Muscle of leg (tissue), 16 donors: ENCODE measurements at places on chromosomes 6 and 20. TPM values are rescaled to one million over a fixed set of nuclear protein-coding genes. Genes with fewer than 3 reads are reported as not detected.

DNA sequence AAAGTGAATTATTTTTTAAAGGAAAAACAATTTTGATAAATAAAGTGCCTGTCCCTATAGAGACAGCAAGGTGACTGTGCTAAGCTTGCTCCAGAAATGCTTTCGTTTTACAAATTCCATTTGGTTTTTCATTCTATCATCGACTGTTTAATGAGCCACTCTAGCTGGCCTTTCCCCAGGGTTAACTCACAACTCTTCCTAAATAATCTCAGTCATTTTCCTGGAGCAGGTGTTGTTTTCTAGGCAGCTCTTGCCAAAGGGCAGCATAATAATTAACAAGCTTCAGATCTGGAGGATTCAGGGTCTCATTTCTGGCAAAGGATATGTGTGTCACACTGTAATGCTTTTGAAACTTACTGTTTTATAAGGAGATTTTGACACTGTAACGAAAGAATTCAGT lies 184.2 kb downstream of the KHDC1L start:
- peak; percentile 25 for DNase-seq

GRCh38 chr6:40520084-40520483 lies 67.1 kb downstream of the LRFN2 start:
- DNase-seq: no peak

- no peak for DNase-seq
Measured at GRCh38 chr6:130514712-130515111, 148.9 kb downstream of the TMEM200A start.

DNA sequence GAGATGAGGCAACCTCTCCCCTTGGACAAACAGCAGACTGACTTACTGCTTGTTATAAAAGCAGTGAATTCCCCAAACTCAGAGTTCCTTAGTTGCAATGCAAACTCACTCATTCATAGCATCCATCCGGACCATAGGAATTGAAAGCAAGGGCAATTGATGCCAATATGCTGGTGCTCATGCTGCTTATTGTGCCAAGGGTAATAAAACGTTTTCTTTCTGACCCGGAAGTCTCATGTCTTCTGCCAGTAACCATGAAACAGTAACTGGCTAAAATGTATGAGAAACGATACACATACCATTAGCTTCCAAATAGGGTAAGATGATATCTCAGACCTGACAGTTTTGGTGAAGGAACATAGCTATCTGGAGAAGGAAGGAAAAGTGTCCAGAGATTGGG lies 18.1 kb downstream of the PRKN start:
- DNase-seq: no peak

DNA sequence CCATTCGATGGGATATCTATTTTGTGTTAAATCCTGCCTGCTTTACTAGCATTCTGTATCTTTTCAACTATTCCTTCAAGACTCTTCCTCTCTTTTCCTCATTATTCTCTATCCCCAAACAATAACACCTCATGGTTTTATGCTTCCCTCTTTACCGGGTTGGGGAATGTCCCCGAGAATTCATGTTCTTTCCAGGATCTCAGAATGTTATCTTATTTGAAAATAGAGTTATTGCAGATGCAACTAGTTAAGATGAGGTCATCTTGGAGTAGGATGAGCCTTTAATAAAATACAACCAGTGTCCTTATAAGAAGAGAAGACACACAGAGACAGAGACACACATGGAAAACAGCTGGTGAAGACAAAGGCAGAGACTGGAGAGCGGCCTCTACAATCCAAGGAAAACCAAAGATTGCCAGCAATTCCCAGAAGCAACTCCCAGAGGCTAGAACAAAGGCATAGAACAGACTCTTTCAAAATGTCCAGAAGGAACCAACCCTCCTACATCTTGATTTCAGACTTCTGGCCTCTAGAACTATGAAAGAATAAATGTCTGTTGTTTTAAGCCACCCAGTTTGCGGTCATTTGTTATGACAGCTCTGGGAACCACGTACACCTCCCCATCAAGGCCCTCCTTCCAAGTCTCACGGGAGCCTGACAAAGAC lies 126.8 kb upstream of the TNFAIP3 start:
- DNase-seq: peak; percentile 61

DNA sequence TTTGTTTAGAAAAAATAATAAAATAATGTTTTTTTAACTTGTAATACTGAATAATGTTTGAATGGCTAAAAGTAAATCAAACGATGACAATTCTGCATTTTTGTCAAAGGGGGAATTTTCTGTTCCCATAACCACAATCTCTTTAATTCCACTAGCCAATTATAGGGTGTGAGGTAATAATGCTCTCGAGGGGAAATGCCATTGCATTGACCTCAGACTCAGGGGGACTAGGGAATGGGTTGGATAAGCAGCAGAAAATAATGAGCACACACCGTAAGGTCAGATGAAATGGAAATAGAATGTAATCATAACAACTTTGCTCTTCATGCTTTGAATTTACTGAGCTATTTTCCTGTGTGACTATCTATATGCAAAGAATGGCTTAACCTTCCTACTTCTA lies 584.7 kb downstream of the RFPL4B start:
- DNase-seq: peak; percentile 75

DNA sequence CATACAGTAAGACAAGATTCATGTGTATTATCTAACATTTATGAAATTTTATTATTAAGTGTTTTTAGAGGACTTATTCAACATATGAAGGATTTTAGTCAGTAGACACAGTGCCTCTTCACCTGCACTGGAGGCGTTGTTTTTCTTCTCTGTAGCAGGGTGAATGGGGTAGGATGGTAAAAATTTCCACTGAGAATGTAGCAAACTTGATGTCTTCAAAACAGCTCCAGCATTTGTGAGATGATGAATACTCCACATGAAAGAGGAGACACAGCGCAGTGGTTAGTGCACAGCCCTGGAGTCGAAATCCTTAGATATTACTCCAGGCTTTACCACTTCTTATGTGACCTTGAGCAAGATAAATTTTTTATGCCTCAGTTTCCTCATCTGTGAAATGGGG lies 110.5 kb upstream of the AHI1 start:
- no peak for DNase-seq

GRCh38 chr6:151170622-151171246 lies 69.0 kb upstream of the AKAP12 start:
- DNase-seq: no peak

- peak; percentile 93 for DNase-seq
Measured at GRCh38 chr6:1499777-1500176, 109.9 kb upstream of the FOXC1 start.

DNA sequence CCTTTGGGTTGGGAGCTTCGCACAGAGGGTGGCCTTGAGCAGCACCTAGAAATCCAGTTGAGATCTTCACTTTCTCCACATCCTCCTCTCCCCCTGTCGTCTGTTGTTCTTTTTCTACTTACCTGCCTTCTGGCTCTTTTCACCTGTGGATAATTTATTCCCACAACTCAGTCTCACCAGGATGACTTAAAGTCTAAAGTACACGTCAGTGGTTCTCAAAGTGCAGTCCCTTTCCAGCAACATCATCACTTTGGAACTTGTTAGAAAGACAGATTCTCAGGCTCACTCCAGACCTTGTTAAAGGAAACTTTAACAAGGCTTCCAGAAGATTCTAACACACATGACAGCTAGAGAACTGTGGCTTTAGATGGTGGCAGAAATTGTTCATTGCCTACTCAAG lies 27.7 kb upstream of the BCAS1 start:
- no peak for DNase-seq

- DNase-seq: no peak
Measured at GRCh38 chr6:16061818-16062217, 67.1 kb upstream of the MYLIP start.

- DNase-seq: no peak
Measured at GRCh38 chr6:47509937-47510336, 32.3 kb downstream of the CD2AP start.

DNA sequence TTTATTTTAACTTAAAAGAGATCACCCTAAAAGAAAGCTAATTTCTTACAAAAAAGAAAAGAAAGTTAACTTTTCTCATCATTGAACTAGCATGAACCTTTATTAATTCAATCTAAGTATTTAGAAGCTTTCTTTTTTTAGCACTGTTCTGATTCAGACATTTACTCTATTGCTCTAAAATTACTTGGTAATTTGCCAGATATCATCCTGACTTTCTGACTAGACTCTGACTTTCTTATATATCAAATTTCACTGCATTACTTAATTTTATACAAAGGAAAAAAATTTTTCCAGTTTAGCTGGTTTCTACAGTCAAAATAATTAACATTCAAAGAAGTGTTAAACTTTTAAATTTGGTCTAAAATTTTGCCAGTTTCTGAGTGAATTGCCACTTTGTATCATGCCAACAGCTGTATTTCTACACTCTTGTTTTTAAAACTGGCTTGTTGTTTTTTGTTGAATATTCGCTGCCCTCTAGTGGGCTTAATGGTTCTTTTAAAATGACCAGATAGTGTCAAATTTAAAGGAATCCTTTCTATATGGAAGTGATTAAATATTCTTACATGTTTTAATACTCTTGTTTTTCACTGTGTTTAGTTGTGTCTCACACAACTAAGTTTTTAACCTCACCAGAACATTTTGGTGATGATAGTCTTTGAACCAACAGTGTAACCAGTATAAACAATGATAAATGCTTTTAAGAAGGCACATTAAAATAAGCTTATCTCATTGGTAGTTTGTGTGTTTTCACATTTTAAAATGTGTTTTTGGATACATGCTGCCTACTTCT lies 102.0 kb downstream of the POPDC3 start:
- DNase-seq: peak; percentile 66

- DNase-seq: no peak
Measured at GRCh38 chr6:142481466-142481865, 179.7 kb downstream of the ADGRG6 start.

- DNase-seq: no peak
Measured at GRCh38 chr20:59013959-59014608, 5.1 kb upstream of the TUBB1 start.

DNA sequence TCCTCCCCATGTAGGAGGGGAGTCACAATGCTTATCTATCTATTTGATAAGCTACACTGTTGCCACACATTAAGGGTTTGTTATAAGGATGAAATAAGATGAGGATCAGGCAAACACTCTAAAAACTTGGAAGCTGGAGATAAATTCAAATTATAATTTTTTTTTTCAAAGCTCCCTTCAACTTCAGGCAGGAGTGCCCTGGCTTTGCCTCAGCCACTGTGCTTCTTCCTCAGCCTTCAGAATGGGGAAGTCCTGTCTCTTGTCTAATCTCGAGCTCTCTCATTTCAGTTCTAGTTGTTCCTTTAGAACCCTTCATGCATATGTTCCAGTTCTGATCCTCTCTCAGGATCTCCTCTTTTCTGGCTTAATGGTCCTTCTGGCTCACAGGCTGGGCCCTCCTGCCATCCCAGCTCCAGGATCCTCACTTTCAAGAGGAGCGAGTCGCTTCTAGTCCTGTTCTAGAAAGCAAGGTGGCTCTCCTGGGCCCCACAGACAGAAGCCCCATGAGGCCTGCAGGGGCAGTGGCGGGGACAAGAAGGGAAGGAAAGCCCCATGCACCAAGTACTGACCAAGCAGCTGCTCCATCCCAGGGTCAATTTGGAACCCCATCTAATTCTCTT lies 164.3 kb downstream of the VEGFA start:
- DNase-seq: no peak

GRCh38 chr6:136792095-136792409 lies 225 bp downstream of the MAP3K5 start:
- DNase-seq: no peak

- no peak for DNase-seq
Measured at GRCh38 chr6:16632101-16632500, 129.2 kb downstream of the ATXN1 start.

DNA sequence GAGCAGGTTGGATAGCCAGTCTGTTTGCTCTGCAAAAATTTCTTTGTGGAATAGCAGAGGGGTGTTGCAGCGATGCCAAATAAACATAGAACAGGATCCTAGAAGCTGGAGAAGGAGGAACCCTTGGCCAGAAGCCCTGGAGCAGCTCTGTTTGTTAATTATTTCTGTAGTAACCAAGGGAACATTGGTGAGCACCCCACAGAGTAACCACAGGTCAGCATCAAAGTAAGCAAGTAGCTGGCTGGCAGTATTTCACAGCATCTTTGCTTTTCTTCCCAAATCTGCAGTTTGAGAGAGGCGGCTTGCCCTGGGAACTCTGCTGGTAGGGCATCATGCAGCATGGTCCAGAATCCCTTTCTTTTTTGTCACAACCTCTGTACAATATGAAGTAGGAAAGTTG lies 12.7 kb upstream of the APMAP start:
- no peak for DNase-seq

The OPRL1 gene
- 0.93 TPM for total RNA-seq

The SOBP gene
- total RNA-seq: 13.6 TPM

The GTSF1L gene
- not detected for total RNA-seq

The WFDC10B gene
- total RNA-seq: not detected

The HRH3 gene
- total RNA-seq: 0.35 TPM

The HLA-DRA gene
- 30.7 TPM for total RNA-seq

The BFSP1 gene
- 2.3 TPM for total RNA-seq

The C4A gene
- total RNA-seq: 13.0 TPM
